ENCODE measurements at places on chromosomes 6 and 20.

- no peak for DNase-seq
Observed at GRCh38 chr6:148959008-148959407, 212.2 kb downstream of the UST start.

- no peak for DNase-seq
Observed at GRCh38 chr6:44732243-44732642, 344.7 kb downstream of the CDC5L start.

DNA sequence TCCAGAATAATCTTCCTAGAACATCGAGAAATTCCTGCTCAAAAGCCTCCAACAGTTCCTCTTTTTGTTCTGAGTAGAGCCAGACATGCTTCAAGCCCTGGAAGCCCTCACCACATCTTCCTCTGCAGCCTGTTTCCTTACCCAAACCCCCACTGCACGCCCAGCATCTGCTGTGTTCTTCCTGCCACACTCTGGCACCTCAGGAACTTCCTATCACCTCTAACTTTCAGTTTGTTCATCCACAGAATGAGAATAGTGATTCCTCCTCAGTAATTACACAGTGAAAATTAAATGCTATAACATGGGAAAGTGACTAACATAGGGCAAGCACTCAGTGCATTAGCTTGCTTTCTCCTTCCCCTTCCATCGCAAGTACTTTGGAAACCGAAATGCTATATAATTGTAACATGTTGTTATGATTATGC is 26.3 kb downstream of the C6orf89 start:
- DNase-seq: peak; percentile 9

DNA sequence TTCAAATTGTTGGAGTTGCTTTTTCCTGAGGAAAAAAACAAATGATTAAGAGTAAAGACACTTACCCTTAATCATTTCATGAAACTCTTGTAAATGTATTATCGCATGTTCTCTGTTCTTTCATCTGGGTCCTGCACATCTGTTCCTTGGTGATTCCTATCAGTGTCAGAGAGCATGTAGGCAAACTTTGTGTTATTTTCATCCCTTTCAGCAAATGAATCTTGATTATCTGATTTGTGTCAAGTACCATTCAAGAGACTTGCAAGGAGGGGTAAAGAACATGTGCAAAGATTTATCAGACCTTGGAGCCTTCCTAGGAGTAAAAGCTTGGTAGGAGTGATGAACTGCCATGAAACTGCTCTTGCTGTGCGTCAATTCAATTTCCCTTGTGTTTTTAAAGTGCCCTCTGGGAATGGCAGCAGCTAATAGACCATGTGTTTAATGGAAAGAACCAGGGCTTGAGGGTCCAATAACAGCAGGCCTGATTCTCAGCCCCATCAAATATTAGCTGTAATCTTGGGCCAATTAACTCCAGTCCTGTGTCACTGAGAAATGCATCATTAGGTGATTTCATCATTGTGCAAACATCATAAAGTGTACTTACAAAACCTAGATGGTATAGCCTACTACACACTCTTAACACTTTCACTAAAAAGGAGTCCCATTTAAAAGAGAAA is 118.9 kb upstream of the CEP85L start:
- DNase-seq: no peak

DNA sequence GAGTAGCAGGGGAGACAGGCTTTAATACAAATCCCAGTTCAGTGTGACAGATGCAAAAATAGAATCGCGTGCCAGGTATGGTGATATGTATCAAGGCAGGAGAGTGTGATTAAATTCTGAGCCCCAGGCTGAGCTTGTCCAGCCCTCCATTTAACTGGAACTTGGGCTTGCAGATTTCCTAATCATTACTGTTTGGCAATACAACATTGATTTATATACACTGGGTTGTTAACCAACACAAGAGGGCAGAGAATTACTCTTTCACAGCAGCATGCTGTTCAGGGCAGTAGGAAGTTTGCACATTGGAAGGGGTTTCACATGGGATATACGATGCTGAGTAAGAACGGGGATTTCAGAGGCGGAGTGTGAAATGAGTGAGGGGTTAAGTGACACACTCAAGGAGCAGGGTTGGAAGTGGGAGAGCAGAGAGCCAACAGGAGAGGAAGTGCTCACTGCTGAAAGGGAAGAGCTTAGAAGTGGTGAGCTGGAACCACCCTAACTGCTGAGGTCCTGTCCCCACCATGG is 70.8 kb upstream of the ATXN1 start:
- no peak for DNase-seq

DNA sequence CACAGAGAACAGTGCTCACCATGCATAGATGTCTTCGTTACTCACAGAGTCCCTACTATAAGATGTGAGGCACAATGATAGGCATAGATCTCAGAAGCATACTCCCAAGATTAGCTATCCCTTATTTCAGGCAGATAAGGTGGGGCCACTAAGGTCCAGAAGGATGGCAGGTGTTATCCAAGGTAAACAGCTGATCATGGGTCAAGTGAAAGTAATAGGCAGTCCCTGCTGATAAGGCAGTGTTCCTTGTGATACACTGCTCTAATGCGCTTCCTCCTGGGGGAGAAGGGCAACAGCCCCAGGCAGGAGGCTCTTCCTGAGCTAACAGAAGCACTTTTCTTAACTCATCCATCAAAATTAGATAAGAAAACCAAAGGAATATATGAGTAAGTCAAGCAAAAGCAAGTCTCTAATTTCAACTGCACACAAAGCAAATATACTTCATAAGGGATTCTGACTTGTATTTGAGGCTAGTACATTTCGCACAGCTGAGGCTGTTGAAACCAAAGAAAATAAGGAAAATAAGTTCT is 42.2 kb downstream of the METTL24 start:
- no peak for DNase-seq

- no peak for DNase-seq
Observed at GRCh38 chr6:89596484-89596883, 42.1 kb downstream of the LYRM2 start.

DNA sequence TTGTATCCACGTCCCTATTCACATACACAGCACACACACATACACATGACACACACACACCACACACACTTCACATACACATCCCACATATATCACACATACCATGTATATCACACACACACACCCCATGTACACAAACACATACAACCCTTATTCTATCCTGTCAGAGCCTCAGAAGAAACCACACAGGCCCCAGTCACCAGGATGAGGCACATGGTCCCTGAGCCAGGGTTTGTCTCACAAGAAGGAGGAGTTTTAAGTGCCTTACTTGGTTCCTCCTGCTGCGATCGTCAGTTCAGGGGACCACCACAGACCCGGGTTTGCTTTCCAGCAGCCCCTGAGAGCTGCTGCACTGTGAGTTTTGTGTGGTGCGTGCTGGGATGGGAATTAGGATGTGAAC is 23.6 kb downstream of the BFSP1 start:
- no peak for DNase-seq

DNA sequence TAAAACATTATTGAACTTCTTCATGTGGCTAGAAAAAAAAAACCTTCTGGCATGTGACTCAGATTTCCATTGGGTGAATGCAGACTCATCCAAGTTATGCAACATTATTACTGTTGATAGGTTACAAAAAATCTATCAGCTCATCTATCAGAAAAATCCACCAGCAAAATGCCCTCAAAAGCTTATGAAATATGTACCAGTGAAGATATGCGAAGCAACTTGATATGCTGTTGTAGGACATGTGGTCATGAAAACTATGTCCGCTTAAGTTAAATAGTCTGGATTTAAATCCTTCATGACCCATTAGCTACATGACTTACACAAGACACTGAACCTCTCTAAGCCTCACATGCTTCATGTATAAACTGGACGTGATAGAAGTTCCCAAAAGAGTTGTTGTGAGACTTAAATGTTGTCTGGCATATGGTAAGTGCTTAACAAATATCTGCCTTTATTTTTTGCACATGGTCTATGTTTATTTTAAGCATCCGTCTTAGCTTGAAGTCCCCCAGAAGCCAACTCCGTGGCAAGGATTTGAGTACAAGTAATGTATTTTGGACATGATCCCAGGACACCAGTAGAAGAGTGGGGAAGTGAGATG is 12.5 kb upstream of the BFSP1 start:
- DNase-seq: no peak

DNA sequence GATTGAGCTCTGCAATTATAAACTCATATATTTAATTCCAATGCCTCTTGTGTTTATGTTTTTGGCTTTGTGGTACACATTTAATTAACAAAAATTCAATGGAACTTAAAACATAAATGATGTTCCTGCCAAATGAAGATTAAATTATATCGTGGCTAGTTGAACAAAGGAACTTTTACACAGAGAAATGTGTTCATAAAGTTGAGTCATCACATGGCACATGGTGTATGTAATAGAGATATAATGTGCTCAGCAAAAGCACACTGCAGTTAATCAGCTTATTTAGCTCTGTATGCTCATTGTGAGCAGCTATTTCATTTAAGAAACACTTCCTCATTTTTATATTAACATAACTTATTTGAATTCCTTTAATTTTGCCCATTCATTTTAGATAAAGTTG is 1295.6 kb upstream of the CITED2 start:
- DNase-seq: no peak

GRCh38 chr6:15335385-15335784 is 89.5 kb downstream of the JARID2 start:
- DNase-seq: no peak

DNA sequence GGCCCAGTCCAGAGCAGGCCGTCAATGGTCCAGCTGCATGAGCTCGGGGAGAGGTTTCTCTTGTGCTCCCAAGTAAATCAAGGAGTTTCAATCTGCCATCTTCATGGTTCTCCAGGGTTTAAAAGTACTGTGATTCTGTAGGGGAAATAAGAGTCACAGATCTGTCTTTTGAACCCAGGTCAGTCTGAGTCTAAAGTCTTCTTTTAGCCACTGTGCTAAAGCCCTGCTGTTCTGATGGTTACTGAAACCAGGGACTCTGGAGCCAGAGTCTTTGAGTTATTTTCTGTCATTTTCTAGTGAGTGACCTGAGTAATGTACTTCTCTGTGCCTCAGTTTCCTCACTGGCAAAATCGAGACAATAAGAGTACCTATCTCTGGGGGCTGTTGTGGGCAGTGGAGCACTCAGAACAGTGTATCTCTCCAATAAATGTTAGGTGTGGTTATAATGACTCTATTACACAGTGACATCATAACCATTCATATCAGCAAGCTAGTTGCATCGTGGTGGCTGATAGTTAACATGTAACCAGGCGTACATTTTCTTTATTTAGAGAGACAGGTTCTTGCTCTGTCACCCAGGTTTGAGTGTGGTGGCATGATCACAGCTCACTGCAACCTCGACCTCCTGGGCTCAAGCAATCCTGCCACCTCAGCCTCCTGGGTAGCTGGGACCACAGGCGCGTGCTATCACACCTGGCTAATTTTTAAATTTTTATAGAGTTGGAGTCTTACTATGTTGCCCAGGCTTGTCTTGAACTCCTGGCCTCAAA is 74.6 kb upstream of the KCNG1 start:
- DNase-seq: no peak

GRCh38 chr20:62222972-62223371 is 2.9 kb upstream of the HRH3 start:
- no peak for DNase-seq

GRCh38 chr6:1739680-1740079 is 130.0 kb downstream of the FOXC1 start:
- no peak for DNase-seq

DNA sequence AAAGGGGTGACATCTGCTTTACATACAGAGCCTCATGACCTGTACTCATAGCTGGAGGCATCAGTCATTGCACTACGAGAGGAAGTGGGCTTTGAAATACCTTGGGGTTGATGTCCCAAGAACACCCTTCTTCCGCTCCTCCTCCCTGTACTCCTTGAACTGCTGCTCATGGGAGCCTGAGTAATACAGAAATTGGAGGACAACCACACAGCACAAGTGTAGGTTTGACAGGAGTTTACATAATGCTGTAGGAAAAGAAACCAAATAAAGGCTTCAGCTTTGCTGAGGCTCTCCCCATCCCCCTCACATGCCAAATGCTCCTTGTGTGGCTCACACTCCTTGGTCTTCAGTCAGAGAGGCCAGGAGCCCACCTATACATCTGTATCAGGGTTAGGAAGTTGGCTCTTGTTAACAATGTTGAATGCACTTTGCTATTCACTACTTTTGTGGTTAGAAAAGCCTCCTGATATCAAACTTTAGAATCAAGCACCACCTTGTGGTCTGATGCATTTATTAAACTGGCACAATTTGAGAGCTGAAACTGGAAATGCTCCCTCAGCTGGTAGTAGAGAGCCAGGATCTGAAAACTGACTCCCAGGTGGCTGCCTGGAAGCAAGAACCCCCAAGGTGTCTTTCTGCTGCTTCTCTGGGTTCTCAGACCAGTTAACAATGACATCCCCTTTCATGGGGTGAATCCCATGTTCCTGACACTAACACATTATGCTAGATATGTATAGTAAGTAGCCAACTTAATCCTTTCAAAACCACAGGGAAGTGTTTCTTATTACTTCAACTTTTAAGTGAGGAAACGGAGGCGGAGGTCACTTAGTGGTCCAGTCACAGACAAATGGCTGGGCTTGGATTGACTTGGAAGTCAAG is 56.2 kb upstream of the EDN1 start:
- no peak for DNase-seq

GRCh38 chr6:144158133-144158532 is 7.8 kb downstream of the STX11 start:
- DNase-seq: no peak

GRCh38 chr6:90156861-90157260 is 139.8 kb downstream of the BACH2 start:
- DNase-seq: no peak

DNA sequence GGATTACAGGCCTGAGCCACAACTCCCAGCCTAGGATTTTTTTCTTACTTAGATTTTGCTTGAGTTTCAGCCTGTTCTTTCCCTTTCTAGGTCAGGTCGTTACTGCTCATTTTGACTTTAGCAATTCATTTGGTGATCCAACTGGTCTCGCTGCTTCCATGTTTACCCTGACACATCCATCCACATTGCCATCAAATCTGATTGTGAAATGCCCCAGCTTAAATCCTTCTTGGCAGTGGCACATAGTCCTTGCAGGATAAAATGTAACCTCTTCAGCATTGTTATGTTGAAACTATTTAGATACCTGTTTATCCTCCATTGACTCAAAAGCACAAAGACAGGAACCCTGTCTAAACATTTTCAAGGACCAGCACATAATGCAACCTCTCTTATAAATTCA is 77.2 kb downstream of the DNAH8 start:
- DNase-seq: no peak

DNA sequence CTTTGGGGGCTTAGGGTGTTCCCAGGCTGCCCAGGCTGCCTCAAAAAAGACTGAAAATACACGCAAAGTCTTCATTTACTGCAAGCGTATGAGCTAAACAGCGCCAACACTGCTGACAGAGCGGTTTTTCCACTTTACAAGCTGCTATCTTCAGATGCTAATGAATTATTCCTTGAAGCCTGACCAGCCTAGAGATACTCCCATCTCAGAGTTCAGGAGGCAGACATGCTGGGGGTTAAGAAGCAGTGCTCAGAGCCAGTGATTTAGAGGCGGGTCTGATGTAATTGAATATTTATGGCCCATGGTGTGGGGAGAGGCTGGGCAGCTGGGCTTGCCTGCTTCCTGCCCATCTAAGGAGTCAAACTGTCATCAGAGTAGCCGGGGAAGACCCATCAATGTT is 241.4 kb downstream of the SLC24A3 start:
- no peak for DNase-seq

- no peak for DNase-seq
Observed at GRCh38 chr20:19212821-19213502, 520 bp downstream of the SLC24A3 start.

GRCh38 chr6:10719296-10719963 is 3.4 kb upstream of the TMEM14C start:
- DNase-seq: no peak

All from activated naive CD4-positive, alpha-beta T cell (primary cell).